AG04450 (cell line): ENCODE measurements at places on chromosomes 13 and 19.
A peak's percentile ranks its signal among the peaks of the same experiment; 100 is the strongest.

- no peak for DNase-seq
These were observed 2.0 kb downstream of the SMARCA4 start for GRCh38 chr19:10962863-10963262.

GRCh38 chr19:34507414-34508067 is 26.0 kb downstream of the WTIP start:
- DNase-seq, result no peak

DNA sequence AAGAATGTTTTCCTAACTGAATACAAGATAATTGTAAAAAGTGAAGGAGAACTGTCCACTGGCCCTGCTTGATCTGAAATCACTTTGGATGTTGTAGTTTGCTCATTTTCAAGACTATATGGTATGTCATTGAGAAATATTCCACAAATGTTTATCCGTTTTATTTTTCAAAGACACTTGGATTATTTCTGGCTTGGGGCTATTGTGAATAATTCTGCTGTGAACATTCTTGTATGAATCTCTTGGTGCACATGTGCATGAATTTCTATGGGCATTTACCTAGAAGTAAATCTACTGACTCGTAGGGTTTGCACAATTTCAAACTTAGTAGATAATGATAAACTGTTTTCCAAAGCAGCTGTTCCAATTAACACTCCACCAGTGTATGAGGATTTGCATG is 8.6 kb downstream of the RXFP2 start:
- no peak for DNase-seq

DNA sequence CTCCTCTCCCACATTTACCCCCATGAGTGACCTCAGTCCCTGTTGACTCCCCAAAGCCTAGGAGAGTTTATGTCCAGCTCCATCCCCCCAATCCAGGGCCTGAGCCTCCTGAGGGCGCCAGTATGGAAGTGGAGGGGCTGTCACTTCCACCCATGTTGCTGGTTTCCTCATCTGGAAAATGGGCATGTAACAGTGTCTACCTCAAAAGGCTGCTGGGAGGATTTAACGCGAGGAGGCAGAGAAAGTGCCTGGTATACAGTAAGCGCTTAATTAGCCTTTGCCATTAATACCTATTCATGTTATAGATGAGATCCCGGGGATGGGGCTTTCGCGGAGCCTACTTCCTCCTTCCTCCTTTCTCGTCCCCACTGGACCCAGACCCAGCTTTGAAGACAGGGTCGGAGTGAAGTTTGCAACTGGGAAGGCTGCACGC is 476 bp downstream of the TYK2 start:
- no peak for DNase-seq

GRCh38 chr19:43782689-43783231 is 2.0 kb upstream of the KCNN4 start:
- no peak for DNase-seq

DNA sequence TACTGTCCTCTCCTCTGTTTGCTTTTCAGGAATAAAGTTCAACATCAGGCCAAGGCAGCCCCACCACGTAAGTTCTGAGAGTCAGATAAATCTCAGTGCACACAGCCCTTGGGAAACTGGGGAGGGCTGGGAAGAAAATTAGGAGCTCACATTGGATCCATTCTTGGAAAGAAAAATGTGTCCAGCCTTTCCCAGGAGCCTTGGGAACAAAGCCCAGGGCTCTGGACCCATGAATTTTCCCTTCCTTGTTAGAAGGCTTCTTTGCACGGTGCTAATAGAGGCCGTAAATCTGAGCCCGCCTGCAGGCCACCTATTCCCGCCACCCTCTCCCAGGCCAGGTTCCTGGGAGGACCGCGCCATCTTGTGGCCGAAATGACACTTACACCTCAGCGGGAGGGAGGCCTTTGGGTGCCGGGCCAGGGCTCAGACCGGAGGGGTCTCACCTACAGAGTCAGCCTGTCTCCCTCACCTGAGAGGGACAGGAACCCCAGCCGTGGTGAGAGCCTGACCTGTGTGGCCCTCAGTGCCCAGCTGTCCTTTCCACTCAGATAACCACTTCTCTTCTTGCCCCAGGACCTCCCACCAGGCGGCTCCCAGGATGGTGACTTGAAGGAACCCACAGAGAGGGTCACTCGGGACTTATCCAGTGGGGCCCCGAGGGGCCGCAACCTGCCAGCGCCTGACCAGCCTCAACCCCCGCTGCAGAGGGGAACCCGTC is 25.1 kb upstream of the KCTD15 start:
- peak; percentile 18 for DNase-seq

DNA sequence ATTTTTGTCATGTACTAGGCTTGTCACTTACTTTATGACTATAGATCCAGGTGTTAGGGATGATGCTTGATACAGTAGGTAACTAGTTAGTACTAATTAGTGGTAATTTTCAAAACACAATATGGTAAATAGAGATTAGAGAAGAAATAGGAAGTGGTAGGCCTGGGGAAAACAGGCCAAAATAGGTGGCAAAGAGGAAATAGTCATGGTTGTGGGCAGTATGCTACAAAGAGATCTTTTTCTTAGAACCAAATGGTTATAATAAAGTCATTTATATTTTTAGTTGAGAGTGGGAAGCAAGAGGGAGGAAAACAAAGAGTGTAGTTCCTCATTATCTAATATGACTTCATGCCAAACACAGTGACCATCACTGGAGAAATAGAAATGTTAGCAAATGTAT is 9.1 kb upstream of the VWA8 start:
- DNase-seq, result no peak

DNA sequence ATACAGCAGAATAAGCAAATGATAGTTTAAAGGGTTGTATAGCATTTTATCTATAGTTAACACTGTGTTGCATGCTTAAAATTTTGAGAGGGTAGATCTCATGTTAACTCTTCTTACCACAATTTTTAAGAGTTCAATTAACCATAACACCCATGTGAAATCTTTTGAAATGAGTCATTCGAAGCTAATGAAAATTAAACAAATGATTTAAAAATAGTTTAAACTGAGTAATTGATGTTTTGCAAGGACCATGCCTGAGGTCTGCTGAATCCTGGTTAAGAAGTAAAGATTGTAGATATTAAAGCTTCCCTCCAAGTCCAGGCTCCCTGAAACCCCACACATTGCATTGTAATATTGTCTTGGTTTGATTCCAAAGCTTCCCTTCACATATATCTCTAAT is 176.7 kb upstream of the RNF113B start:
- no peak for DNase-seq
